ENCODE measurements at places on chromosomes 1 and 21.

GRCh38 chr1:245026247-245026646, 128.5 kb upstream of the KIF26B start:
- DNase-seq: no peak

GRCh38 chr1:212471286-212471685, 38.6 kb downstream of the NENF start:
- no peak for DNase-seq

DNA sequence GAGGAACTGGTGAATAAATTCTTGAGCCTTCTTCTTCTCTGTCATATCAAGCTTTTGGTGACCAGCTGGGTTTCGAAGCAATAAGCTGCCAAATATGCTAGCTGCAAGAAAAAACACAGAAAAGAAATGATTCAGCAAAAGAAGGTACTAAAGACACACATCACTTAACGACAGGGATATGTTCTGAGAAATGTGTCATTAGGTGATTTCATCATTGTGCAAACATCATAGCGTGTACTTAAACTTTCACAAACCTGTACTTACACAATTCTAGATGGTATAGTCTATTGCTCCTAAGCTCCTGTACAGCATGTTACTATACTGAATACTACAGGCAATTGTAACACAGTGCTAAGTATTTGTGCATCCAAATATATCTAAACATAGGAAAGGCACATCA, 2.9 kb upstream of the MTF1 start:
- DNase-seq: no peak

GRCh38 chr1:67689267-67690017, 4.4 kb downstream of the GADD45A start:
- DNase-seq: no peak

- DNase-seq: no peak
Observed at GRCh38 chr1:193068013-193068412, 8.6 kb downstream of the RO60 start.

- DNase-seq: no peak
Observed at GRCh38 chr1:113534130-113534817, 144.0 kb downstream of the MAGI3 start.

DNA sequence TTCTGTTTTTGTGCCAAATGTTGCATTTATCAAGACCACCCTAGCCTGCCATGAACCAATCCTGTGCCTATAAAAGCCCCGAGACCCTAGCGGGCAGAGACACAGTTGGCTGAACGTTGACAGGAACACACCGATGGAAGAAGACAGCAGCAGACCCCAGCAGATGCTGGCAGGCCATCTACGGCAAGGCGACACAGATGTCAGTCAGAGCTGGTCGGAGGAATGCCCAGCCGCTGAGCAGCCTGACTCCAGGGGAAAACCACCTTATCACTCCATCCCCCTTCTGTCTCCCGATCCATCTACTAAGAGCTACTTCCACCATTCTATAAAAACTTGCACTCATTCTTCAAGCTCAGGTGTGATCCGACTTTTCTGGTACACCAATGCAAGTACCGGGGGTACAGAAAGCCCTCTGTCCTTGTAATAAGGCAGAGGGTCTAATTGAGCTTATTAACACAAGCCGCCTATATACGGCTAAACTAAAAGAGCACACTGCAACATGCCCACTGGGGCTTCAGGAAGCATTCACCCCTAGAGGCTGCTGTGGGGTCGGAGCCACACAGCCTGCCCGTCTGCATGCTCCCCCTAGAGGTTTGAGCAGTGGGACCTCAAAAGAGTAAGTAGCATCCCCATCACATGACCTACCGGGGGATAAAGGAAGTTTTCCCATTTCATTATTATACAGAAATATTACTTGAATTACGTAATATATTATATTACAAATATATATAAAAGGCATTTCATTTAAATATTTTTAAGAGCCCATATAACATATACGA, 1156.3 kb upstream of the B3GALT2 start:
- DNase-seq: no peak

DNA sequence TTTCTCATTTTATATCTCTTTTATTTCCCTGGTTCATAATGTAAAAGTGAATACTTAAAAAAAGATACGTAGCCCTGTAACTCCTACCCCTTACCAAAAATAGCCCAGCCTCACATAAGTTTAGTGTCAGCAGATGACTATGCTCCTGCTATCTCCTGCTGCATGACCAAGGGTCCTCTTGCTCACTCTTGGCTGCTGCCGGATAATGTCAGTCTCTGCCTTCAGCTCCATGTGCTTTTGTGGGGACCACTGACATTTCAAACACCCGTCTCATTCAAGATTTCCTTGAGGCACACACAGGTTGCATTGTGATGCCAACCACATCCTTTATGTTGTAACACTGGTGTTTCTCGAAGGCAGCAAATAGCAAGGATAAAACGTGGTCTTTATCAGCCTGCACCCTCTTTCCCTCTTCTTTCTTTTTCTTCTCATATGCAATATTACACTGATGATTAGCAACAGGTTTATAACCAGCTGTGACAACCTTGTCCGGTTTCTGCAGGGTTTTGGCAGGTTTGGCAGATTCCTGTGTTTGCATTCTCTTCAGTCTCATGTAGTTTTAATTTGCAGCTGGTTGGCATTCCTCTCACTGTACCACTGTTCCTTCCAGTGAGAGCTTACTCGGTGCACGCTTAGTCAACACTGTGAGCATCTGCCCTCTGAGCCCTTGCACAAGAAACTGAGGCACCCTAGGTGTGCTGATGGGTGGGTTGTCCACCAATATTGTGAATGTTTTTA, 62.2 kb downstream of the ZNF684 start:
- no peak for DNase-seq

DNA sequence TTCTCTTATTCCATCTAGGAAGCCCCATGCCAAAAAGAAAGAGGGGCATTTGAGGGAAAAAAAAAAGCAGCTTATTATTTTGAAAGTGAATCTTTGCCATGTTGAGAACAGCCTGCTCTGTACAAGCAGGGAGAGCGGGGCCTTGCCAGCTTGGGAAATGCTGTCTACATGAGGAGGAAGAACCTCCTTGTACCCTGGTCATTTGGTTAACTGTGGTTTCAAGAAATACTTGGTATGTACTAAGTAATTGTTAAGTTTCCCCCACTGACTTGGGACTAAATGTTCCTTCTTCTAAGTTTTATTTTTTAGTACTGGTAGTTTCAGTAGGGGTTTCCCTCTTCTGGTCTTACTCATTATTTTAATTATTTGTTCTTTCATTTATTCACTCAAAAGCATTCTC, 144.1 kb upstream of the HOOK1 start:
- no peak for DNase-seq

GRCh38 chr1:27557596-27558340, 46.2 kb downstream of the AHDC1 start:
- no peak for DNase-seq

DNA sequence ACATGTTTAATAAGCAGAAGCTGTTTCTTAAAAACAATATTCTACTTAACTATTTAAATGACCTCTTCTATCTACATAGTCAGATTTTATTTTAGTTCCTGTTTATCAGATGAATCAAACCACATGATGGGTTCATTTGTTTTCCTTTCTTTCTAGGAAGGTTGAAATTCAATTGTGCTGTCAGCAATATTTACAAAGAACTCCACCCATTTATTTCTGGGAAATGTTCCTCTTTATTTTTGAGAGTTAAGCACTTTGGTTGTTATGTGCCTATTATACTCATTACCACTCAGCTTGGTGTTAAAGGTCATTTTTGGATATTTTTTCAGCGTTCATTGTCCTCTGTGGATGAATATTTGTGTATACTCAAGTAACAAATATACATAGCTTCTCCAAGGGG, 84.9 kb downstream of the C4BPA start:
- no peak for DNase-seq

DNA sequence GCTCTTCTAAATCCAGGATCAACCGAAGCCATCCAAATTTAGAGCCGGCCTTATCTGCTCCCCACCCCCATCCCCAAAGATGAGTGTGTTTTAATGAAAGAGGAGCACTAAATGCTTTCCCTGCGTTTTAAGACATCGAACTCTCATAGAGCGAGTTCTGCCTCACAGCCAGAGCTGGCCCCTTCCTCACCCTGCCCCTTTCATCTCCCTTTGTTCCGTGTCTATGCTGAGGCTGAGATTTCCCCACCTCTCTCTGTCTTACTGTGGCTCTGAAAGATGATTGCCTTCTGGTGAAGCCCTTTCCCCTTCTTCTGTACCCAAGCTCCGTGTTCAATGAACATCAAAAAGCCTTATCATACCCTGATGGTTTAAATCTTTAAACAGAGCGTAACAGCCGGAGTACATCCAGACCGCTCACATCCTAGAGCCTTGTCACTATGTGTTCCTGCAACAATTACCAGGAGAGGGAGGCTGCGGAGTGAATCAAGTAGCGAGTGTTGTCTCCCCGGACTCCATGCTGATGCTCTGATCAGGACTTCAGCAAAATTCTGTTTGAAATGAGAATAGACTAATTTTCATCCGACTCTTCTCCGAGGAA, 110.1 kb downstream of the ZNF326 start:
- no peak for DNase-seq

- DNase-seq: no peak
Observed at GRCh38 chr1:197965132-197965840, 48.1 kb downstream of the LHX9 start.

DNA sequence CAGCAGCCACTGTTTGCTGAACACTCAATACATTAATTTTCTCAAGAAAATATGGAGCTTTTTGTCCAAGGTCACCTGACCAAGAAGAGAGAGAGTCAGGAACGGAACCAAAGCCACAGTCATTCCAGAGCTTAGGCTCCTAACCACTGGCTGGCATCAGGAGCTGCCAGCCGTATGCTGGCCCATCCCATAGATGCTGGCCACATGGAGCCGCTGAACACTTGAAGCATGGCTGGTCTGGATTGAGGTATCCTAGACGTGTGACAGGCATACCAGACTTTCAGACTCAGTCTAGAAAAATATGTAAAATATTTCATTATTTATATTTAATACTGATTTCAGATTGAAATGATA, 458.7 kb downstream of the MATN1 start:
- no peak for DNase-seq

DNA sequence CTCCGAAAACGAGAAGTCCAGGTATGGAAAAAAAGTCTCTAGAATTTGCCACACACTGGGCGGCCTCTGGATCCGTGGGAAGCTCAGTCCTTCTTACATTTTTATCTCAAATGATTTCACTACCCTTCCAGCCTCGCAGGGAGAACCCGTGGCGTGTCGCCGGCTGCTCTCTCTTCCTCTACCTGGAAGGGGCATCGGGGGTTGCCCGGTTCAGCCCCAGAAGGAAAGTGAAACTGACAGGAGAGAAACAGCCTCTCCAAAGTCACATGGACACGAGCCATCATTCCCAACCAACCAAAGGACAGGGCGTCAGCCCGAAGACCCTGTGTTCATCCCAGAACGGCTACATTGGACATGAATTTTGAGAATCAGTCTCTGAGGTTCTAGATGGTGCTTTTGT, 182.5 kb downstream of the ADSS2 start:
- DNase-seq: no peak

GRCh38 chr1:85317560-85317959, 41.1 kb upstream of the BCL10 start:
- DNase-seq: no peak

- no peak for DNase-seq
Observed at GRCh38 chr1:233105225-233105624, 154.8 kb downstream of the NTPCR start.

Data from CD4-positive, alpha-beta T cell treated with Interleukin-17A for 4 hours (primary cell).